Bronchial smooth muscle cell (primary cell): ENCODE measurements at places on chromosomes 11 and 22. TPM values are rescaled to one million over a fixed set of nuclear protein-coding genes. Genes with fewer than 3 reads are reported as not detected.

Gene KDM4E
- under 0.01 TPM in 1 of 2 replicates, not detected in the other for total RNA-seq

Gene CHCHD10
- 1.0 and 2.2 TPM in 2 replicates for total RNA-seq

Gene MFNG
- not detected in 2 replicates for total RNA-seq

Gene CHRM1
- total RNA-seq: 0.09 TPM in 1 of 2 replicates, not detected in the other

Gene OR8I2
- not detected in 2 replicates for total RNA-seq

Gene OR5A1
- not detected in 2 replicates for total RNA-seq

Gene HOATZ
- total RNA-seq: not detected in 2 replicates

Gene NAV2
- total RNA-seq: 7.9 and 19.2 TPM in 2 replicates

Gene KRTAP5-2
- not detected in 2 replicates for total RNA-seq

Gene KCNQ1
- total RNA-seq: not detected in 2 replicates

Gene APOL5
- total RNA-seq: not detected in 2 replicates

Gene GRK3
- 0.94 and 1.1 TPM in 2 replicates for total RNA-seq

Gene TMEM86A
- total RNA-seq: 0.47 and 0.60 TPM in 2 replicates

Gene BATF2
- 0.26 and 0.63 TPM in 2 replicates for total RNA-seq

Gene MAJIN
- total RNA-seq: not detected in 2 replicates

Gene TM7SF2
- 5.2 and 10.9 TPM in 2 replicates for total RNA-seq

Gene INSC
- 0.79 TPM in 1 of 2 replicates, not detected in the other for total RNA-seq

Gene SPINDOC
- 6.3 and 6.8 TPM in 2 replicates for total RNA-seq

Gene KRTAP5-9
- total RNA-seq: not detected in 2 replicates

Gene DDIAS
- total RNA-seq: 0.26 and 0.63 TPM in 2 replicates

Gene OR8B3
- not detected in 2 replicates for total RNA-seq

Gene JAML
- not detected in 2 replicates for total RNA-seq

Gene C22orf23
- 0.09 and 0.32 TPM in 2 replicates for total RNA-seq

Gene MPEG1
- total RNA-seq: not detected in 2 replicates

Gene ENTHD1
- not detected in 2 replicates for total RNA-seq

Gene NNMT
- 133 and 234 TPM in 2 replicates for total RNA-seq

Gene MS4A6A
- not detected in 2 replicates for total RNA-seq

Gene RFPL2
- not detected in 2 replicates for total RNA-seq

Gene P4HA3
- total RNA-seq: 2.9 and 5.5 TPM in 2 replicates

Gene TRIM49C
- not detected in 2 replicates for total RNA-seq

Gene FAM83F
- under 0.01 TPM in 1 of 2 replicates, not detected in the other for total RNA-seq

Gene SPDYC
- not detected in 2 replicates for total RNA-seq

Gene PLEKHB1
- 1.3 and 1.6 TPM in 2 replicates for total RNA-seq

Gene OLFML1
- 7.1 and 16.4 TPM in 2 replicates for total RNA-seq

Gene OR2D2
- 0.09 and 0.16 TPM in 2 replicates for total RNA-seq

Gene OR51B4
- total RNA-seq: not detected in 2 replicates

Gene OR5L1
- not detected in 2 replicates for total RNA-seq

Gene SLC22A25
- total RNA-seq: not detected in 2 replicates

Gene NLRP14
- total RNA-seq: 0.09 and 0.16 TPM in 2 replicates

Gene VSIG10L2
- 0.09 TPM in 1 of 2 replicates, not detected in the other for total RNA-seq

Gene IL18
- total RNA-seq: 0.32 TPM in 1 of 2 replicates, not detected in the other

Gene PLAAT4
- total RNA-seq: 13.9 and 54.4 TPM in 2 replicates

Gene SPTBN2
- total RNA-seq: 0.47 and 2.3 TPM in 2 replicates
